ENCODE measurements at places on chromosomes 11 and 22. TPM values are rescaled to one million over a fixed set of nuclear protein-coding genes. Genes with fewer than 3 reads are reported as not detected.

DNA sequence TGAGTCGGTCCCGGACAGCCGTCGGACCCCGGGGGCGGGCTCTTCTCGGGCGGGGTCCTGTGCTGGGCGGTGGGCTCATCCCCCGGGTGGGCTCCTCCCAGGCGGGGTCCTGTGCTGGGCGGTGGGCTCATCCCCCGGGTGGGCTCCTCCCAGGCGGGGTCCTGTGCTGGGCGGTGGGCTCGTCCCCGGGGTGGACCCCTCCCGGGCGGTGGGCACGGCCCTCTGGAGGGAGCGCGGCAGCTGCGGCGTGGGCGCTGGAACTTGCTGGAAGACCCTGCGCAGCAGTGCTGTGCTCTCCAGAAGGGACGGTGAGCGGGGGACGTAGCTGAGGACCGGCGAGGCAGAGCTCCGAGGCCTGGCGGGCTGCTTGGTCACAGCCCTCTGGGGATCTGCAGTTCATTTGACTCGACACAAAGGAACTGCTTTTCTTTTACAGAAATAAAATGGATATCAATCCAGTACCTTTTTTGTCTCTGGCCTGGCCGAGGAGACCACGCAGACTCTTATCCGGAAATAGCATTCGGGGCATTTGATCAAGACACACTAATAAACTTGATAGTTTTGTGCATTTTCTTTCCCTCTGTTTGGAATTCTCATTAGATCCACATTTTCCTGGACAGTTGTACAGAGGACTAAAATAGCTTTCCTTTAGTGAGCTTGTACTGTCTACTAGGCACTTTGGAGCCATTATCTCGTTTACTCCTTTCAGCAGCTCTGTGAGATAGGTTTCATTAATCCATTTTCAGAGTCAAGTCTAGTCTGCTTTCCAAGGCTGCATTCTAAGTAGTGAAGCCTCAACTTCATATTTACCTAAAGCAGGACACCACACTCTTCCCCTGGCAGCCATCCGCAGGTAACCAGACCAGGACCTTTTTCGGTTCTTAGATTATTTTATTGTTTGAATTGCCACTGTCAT, 812 bp downstream of the JAM3 start:
- DNase-seq: no peak

- no peak for DNase-seq
Measured at GRCh38 chr11:75625991-75626888, 42.6 kb downstream of the MAP6 start.

- DNase-seq: no peak
Measured at GRCh38 chr22:46971099-46971763, 208.8 kb downstream of the TBC1D22A start.

GRCh38 chr11:15801616-15802015, 554.7 kb downstream of the SOX6 start:
- no peak for DNase-seq

GRCh38 chr22:46106279-46107022, 43.9 kb upstream of the PPARA start:
- DNase-seq: no peak

Gene MPPED2
- total RNA-seq: 0.37 TPM

Data from activated B cell treated with CpG ODN at 0.5 μM for 24 hours (primary cell).